ENCODE measurements at places on chromosomes 11 and 22.
A peak's percentile ranks its signal among the peaks of the same experiment; 100 is the strongest.

GRCh38 chr11:48210052-48210451, 6.6 kb upstream of the OR4B1 start:
- no peaks in the 10 kb centered on the region for H3K36me3 ChIP-seq
- no peak for DNase-seq
- H3K4me3 ChIP-seq: no peak overlapping the region
- no peaks in the 10 kb centered on the region for H3K27me3 ChIP-seq
- H3K27ac ChIP-seq: no peak overlapping the region

DNA sequence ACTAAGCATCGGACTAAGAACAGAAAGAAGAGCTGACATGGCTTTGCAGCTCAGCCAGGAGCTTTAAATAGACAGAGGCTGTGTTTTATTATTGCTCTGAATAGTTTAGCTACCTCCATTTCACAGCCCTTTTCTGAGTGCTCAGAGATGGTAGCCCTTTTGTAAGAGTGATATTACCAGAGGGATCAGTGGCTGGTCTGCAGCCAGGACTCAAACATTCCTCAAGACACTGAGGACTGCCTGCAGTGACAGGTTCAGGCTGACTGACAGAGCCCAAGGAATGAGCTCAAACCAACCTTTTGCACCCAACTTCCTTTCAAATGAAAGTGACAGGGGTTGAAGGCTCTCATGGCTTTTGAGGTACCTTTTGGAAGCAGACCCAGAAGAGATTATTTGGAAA, 189.0 kb downstream of the DDX10 start:
- H3K4me1 ChIP-seq: peaks cover 26% of the 10 kb centered on the region
- DNase-seq: no peak
- peak overlapping the region; percentile 47 for H3K4me3 ChIP-seq
- H3K27ac ChIP-seq: peak overlapping the region; percentile 11
- H3K27me3 ChIP-seq: no peaks in the 10 kb centered on the region

DNA sequence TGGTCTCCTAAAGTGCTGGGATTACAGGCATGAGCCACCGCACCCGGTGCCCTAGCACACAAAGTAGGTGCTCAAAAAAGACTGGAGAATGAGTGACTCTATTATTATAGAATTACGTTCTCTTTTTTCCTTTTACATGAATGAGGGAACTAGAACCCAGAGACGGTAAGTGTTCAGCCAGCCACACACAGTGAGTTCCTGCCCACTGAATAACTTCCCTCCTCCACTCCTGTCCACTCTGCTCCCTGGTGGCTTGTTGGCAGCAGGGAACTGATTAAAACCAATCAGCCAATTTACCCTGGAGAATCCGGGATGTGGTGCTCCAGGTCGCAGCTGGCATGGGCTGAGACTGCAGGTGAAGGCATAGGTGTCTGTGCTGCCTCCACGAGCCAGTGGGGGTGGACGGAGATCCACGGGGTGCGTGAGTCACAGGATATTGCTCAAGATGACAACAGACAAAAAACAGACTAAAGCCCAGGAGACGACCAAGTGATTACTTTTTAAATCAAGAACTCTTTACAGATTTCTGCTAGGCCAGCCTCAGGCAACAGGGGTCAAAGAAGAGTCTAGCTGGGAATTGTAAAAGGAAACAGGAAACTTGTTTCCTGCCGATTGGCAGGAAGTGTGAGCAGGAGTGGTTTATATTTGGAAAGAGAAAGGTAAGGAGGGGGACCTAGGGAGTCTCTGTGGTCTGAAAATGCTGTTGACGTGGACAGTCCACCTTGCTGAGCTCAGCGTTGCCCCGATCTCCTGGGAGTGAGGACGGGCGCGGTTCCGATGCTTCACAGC, 95.2 kb upstream of the TP53I11 start:
- H3K4me1 ChIP-seq: peaks cover 15% of the 10 kb centered on the region
- peaks cover 8% of the 10 kb centered on the region for H3K27me3 ChIP-seq
- peak overlapping the region; percentile 28 for H3K27ac ChIP-seq
- H3K4me3 ChIP-seq: peak overlapping the region; percentile 16

DNA sequence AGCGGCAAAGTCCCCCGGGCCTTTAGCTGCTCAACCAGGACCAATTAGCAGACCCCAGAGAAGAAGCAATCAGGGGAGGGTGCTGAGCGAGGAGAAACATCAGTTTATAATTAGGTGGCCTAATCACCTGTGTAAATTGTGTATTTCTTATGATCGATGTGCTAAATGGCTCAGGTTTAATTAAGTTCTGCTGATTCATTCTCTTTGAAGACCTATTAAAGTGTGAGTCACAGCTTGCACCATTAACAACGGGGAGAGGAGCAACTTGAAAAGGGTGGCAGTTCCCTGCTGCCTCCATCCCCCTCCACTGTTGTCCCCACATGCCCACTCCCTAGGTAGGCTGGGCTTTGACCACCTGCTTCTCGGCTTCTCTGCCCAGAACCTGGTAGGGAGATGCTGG, 10.7 kb downstream of the ISX start:
- no peak overlapping the region for H3K4me3 ChIP-seq
- H3K27me3 ChIP-seq: peaks cover 2% of the 10 kb centered on the region
- no peak overlapping the region for H3K27ac ChIP-seq
- H3K4me1 ChIP-seq: no peaks in the 10 kb centered on the region
- H3K36me3 ChIP-seq: no peaks in the 10 kb centered on the region
- no peak for DNase-seq

- no peak overlapping the region for H3K27ac ChIP-seq
- no peak overlapping the region for H3K4me3 ChIP-seq
- DNase-seq: no peak
- H3K27me3 ChIP-seq: no peaks in the 10 kb centered on the region
- no peaks in the 10 kb centered on the region for H3K36me3 ChIP-seq
Measured at GRCh38 chr22:44365832-44366231, 53.1 kb upstream of the SHISAL1 start.

DNA sequence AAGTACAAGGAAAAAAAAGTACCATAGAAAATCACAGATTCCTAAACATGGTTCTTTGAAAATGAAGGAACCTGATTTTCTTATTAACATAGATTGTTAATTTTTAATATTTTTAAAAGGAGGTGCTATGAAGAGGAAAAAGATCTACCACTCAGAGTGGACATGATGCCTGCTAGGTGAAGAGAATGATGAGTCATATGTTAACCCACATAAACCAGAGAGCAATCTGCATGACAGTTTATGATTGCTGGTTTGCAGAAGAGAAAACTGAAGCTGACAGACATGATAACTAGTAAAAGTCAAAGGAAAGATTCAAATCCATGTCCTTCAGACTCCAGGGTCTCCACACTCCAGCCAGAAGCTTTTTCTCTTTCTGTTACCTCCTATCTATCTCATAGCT, 1231.7 kb downstream of the LRRC4C start:
- H3K27ac ChIP-seq: no peak overlapping the region
- no peaks in the 10 kb centered on the region for H3K27me3 ChIP-seq
- H3K36me3 ChIP-seq: no peaks in the 10 kb centered on the region
- H3K4me1 ChIP-seq: no peaks in the 10 kb centered on the region
- no peak overlapping the region for H3K4me3 ChIP-seq

DNA sequence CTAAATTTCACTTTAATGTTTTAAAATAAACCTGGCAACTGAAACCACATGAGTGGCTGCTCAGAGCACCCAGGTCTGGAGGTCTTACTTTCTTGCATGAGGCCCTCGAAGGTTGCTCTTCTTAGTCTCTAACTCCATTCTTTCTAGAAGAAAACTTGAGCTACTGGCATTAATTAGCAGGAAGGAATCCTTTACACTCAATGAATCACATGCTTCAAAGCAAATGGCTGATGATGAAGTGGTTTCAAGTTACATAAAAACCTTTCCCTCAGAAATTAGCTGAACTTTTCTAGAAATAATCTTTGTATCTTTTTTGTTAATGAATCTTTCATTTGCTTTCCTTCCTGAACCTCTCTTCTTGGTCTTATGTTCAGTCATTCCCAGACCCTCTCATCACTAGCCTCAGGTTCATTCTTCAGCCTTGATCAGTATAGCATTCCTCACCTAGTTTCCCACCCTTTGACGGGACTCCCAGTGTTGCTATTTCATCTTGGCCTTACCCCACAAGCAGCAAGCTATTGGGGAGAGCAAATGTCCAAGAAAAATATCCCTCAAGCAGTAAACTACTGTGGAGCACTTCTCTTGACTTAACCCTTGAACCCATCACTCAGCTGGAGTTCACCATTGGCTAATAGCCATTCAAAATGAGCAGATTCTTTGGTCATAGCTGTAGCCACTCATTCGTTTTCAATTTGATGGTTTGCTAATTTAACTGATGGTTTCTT, 75.1 kb downstream of the INSC start:
- no peak overlapping the region for H3K27ac ChIP-seq
- no peaks in the 10 kb centered on the region for H3K36me3 ChIP-seq
- no peak for DNase-seq

GRCh38 chr11:30936491-30936890, 350.3 kb upstream of the MPPED2 start:
- no peak overlapping the region for H3K4me3 ChIP-seq
- H3K27ac ChIP-seq: no peak overlapping the region
- no peaks in the 10 kb centered on the region for H3K4me1 ChIP-seq
- no peak for DNase-seq

GRCh38 chr22:23750367-23750713, 572 bp downstream of the ZNF70 start:
- no peaks in the 10 kb centered on the region for H3K27me3 ChIP-seq
- H3K36me3 ChIP-seq: peaks cover under 1% of the 10 kb centered on the region
- peak; percentile 72 for DNase-seq
- peak overlapping the region; percentile 8 for H3K27ac ChIP-seq
- H3K4me3 ChIP-seq: peak overlapping the region; percentile 89

DNA sequence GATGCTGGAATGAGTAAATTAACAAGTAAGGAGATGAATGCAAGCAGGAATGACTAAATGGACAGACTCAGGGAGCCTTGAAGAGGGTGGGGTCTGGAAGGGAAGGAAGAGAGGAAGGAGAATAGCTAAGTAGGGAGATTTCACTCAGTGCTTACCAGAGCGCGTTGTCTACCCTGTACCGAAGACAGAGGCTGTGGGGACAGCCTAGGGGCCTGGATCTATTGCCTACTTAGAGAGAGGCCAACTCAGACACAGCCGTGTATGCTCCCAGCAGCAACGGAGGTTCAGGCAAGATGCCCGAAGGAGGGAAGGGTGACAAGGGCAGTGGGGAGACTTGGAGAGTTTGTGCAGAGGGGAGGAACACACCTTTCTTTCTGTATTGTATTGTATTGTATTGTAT, at the start of gene FOLR2:
Gene FOLR2 (plus strand): TSS at position 157 of the 400 bp plus-strand sequence. CDS start 1,791 bp downstream, outside the sequence.
- H3K4me1 ChIP-seq: no peaks in the 10 kb centered on the region
- no peak within 1 kb of the TSS for H3K4me3 ChIP-seq
- H3K27me3 ChIP-seq: peaks cover 18% of the 10 kb centered on the region
- no peak for DNase-seq
- H3K36me3 ChIP-seq: no peaks in the 10 kb centered on the region

DNA sequence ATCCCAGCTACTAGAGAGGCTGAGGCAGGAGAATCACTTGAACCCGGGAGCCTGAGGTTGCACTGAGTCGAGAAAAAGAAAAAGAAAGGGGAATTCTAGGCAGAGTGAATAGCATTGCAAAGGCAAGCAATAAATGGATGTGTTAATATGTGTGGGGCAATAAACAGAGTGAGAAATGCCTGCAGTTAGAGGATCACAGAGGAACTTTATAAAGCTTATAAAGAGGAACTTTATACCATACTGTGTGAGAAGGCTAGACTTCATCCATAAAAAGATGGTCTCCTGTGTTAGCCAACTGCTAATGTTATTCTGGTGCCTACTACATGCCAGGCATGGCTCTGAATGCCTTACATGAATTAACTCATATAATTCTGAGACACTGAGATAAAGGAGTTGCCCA, 841 bp downstream of the B3GNT6 start:
- H3K36me3 ChIP-seq: no peaks in the 10 kb centered on the region
- H3K4me3 ChIP-seq: no peak overlapping the region

DNA sequence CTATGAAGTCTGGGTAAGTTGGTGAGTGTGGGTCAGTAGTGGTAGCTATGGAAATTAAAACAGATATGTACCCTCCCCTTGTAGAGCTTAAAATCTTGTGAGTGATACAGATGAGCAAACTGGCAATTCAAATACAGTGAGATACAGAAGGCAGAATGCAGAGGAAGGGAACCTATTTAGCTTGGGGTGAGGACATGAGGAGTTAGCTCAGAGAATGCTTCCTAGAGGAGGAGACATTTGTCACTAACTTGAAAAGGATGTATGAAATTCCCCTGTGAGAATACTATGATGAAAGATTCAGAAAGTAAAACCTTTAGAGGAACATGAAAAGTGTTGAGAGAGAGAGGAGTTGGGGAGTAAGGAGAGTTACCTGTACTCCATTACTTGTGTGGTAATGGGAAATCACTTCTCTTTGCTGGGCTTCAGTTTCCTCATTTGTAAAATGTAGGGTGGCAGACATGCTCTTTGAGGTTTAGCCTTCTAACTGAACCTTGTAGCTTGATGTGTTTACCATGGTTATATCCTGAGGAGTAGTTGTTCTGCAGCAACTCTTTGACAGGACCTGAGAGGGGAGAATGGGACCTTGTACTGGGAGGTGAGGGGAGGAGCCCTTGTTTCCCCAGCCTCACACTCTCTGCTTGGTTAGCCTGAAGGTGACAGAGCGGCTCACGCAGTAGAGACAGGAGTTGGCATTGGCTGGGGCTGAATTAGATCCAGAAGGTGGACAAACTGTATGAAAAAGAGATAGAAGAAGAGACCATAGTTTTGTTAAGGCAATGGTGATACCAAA, 17.9 kb downstream of the SWAP70 start:
- no peaks in the 10 kb centered on the region for H3K27me3 ChIP-seq
- H3K36me3 ChIP-seq: no peaks in the 10 kb centered on the region
- H3K4me3 ChIP-seq: no peak overlapping the region
- H3K4me1 ChIP-seq: peaks cover 4% of the 10 kb centered on the region

DNA sequence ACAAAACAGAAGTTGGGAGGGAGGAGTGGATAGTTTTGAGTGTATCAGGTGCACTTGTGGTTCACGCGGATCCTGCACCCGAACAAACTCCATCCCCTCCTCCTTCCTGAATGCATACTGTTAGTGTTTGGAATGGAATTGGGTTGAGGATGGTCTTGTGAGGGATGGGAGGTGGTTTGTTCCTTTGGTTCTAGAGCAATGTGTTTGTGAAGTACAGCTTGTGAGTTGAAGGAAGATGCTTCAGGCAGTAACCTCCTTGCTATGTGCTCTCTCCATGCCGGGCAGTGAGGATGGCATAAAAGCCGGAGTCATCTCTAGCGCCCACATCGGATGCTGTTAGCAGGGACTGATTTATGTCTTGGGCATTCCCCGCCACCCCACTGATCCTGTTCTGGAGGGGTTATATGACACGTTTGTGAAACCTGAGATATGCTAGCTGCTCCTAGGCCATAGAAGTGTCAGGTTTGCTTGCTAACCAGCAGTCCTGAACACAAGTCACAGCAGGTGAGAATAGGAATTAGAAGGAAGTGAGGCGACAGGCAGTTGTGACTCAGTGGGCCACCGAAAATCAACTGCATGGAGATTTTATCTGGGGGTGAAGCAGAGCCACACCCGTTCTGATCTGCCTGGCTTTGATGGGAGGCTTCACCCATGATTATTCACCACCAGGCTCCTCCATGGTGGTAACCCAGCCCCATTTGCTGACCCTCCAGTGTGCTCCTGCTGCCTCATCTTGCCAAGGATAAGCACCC, 2.2 kb downstream of the BCR start:
- peak; percentile 90 for DNase-seq
- no peak overlapping the region for H3K27ac ChIP-seq
- H3K4me3 ChIP-seq: peak overlapping the region; percentile 77
- no peaks in the 10 kb centered on the region for H3K27me3 ChIP-seq

Measured in osteoblast (primary cell).